Stimulated activated CD4-positive, alpha-beta T cell treated with anti-CD3 and anti-CD28 coated beads, Interleukin-1b, Interleukin-23, amount 100 ng/mL, for 1 hour (primary cell): ENCODE measurements at places on chromosomes 1 and 21.

- DNase-seq, result no peak
Observed at GRCh38 chr1:2356911-2357845, 34.2 kb downstream of the MORN1 start.

DNA sequence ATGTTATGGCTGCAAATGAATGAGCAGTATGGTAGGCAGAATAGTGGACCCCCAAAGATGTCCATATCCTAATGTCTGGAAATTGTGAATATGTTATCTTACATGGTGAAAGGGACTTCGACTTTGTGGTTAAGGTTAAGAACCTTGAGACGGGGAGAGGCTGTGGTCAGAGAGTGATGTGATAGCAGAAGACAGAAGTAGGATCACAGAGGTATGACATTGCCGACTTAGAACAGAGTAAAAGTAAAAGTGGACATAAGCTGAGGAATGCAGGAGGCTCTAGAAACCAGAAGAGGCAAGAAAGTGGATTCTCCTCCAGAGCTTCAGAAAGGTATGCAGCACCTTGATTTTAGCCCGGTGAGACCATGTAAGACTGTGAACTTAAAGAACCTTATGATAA is 74.6 kb downstream of the CTH start:
- no peak for DNase-seq

- DNase-seq, result no peak
Observed at GRCh38 chr1:24018611-24019580, 38.8 kb upstream of the SRSF10 start.

DNA sequence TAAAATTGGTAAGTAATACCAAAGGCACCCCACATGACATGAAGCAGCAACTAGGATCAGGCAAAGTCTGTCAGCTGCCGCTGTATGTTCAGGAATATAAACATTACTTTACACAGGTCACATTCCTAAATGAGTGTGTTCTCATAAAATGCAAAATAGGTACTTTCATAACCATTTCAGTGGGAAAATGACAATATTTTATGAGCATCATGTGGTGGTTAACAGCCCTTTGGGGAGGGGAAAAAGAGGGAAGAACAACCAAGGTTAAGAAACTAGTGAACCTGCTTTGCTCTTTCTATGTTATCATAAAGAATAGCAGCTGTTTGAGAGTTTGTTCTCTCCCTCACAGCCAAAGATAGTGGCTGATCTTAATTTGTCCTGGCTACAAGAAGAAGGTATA is 105.4 kb upstream of the LBR start:
- no peak for DNase-seq

GRCh38 chr1:240806200-240806745 is 194.3 kb upstream of the GREM2 start:
- no peak for DNase-seq

DNA sequence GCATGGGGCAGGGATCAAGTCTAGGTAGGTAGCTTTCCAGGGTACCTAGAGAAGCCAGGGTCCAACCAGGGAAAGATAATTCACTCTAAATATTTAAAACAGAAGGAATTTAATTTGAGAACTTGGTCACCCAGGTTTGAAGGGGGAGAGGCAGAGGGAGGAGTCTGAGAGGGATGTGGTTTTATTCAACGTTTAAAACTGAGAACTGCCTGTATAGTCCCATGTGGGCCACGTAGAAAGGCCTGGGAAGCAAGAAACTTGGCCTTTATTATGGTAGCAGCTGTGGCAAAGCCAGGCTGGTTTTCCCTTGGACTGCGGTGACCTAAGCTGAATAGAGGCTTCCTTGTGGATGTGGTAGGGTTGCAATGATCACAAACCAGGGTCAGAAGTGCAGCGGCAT is 42.0 kb upstream of the DUSP10 start:
- no peak for DNase-seq

- DNase-seq, result no peak
Observed at GRCh38 chr1:207335138-207335537, 13.7 kb downstream of the CD55 start.

DNA sequence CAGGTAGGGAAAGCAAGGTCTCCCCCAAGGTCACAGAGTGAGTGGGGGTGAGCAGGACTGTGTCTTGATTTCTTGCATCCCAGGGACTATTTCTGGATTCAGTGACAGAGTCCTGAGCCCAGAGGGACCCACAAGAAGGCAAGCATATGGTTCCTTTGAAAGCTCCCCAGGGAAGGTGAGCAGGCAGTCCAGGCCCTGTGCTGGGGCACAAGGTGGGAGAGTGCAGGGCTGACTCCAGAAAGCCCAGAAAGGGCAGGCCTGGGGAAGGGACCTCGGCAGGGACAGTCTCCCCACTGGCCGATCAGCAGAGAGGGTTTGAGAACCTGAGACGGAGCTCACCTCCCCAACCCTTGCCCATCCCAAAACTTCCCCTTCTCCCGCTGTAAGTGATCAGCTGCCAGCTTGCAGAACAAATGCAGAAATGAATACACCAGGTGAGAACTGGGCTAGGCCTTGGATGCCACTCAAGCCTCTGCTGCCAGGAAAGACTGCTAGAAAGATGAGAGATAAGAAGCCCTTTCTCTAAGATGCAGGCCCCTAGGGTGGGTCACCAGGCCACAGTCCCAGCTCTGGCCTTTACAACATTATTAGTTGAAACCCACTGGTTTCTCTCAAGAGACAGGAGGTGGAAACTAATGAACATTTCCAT is 121.0 kb downstream of the GLIS1 start:
- no peak for DNase-seq

GRCh38 chr1:157005965-157006364 is 39.6 kb downstream of the ARHGEF11 start:
- no peak for DNase-seq

DNA sequence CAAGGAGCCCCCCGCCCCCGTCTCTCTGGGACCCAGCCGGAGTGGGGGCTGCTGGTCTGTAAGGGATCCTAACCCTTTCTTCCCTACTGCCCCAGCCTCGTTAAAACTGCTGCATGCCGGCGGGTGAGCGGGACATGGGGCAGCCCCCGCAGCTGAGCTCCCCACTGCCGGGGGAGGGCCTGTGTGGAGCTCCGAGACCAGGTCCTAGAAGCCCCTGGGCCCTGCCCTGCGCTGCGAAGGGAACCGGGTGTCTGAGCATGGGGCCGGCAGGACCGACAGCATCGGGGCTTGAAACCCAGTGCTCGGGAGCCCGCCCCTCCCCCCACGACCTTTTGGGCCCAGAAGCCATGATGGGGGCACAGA is 9.2 kb upstream of the COL6A1 start:
- no peak for DNase-seq

- DNase-seq, result no peak
Observed at GRCh38 chr1:177092001-177092400, 72.5 kb downstream of the ASTN1 start.

DNA sequence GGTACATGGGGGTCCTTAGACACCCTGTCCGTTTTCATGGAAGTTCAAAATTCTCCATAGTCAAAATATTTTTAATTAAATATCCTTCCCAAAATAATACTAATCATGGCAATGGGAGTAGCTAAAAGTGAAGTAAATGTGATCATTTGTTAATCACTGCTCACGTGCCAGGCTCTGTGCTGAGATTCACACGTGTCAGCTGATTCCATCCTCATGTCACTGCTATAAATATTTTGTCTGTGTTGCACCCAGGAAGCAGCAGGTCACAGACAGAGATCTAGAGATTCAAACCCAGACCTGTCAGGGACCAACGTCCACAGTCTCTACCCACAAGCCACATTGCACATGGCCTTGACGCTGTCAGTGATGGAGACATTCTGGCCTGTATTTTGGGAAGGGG is 74.3 kb downstream of the KLHDC7A start:
- DNase-seq, result no peak

DNA sequence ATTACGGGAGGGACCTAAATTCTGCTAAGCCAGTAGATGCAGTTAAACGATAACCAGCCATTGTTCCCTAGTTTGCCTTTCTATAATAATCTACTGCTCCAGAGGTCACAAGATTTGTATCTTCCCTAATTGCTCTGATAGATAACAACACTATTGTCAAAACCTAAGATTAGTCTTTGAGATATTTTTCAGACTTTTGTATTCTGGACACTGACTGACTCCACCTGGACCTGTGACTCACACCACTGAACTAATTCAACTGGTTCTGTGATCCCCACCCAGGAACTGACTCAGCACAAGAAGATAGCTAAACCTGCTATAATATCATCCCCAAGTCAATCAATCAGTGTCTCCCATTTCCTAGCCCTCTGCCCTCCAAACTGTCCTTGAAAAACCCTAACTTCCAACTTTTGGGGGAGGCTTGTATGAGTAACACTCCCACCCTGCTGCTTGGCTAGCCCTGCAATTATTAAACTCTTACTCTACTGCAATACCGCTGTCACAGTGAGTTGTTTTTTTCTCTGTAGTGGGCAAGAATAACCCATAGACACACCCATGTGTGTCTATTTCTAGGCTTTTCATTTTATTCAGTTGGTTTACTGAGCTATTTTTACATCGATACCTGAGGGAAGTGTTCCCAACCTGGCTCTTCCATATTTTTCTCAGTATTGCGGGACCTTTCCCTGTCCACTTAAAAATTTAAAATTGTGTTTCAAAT is 11.2 kb downstream of the KIFAP3 start:
- DNase-seq, result no peak

DNA sequence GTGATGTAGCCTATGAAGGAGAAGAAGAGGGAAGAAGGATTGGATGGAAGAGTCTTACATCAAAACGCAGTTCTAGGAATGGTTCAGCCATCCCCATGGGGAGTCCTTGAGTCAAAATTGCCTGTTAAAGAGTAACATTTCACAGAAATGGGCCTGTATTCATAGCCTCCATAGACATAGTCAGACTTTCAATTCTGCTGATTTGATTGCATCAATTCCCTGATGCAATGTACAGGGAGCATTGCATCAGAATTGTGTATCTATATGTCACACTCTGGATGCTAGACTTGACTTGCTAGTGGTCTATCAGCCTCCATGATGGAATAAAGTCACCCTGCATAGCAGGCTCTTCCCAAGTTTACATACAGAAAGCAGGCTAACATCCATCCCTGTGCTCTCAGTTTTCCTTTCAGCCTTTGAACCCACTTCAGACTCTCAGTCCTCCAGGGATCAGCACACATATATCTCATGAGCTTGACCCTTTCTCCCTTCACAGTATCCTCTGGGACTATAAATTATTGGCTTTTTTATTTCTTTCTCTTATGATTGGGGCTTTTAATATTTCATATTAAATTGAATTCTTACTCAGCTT is 1111.7 kb upstream of the B3GALT2 start:
- DNase-seq, result no peak

DNA sequence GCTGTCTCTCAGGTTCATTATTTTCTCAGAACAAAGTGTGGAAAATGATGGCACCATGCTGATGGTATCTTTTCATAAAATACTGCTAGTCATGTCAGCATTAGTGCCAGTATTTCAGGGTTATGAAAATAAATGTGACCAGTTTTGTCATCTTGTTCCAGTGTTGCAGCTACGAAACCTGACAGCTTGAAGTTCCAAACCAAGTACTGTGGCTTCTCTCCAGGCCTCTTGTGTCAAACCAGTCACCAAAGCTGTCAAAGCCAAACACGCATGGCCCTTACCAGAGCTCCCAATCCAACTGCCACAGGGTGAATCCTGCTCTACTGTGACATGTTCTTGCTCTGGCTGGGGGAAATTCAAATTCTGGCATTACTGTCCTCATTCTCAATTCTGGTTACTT is 20.7 kb upstream of the EXO1 start:
- no peak for DNase-seq

GRCh38 chr1:228289239-228289849 is 81.5 kb downstream of the OBSCN start:
- DNase-seq, result no peak

GRCh38 chr1:230851291-230851691 is 17.0 kb downstream of the C1orf198 start:
- no peak for DNase-seq

DNA sequence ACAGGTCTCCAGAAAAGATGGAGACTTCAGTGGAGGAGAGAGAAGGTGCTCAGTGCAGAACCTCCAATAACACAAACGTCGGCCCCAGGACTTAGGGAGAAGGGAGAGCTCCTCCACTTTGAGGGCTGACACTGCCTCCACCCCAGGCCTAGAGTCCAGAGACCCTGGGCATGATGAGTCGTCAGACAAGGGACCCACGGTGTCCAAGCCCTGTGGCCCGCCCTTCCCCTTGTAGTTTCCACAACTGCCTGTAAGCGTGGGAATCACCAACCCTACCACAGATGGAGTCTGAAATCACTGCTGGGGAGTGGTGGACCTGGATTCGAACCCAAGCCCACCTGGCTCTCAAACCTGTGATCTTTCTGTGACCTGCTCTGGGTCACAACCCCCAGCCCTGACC is 281.1 kb downstream of the NPHP4 start:
- DNase-seq, result no peak

DNA sequence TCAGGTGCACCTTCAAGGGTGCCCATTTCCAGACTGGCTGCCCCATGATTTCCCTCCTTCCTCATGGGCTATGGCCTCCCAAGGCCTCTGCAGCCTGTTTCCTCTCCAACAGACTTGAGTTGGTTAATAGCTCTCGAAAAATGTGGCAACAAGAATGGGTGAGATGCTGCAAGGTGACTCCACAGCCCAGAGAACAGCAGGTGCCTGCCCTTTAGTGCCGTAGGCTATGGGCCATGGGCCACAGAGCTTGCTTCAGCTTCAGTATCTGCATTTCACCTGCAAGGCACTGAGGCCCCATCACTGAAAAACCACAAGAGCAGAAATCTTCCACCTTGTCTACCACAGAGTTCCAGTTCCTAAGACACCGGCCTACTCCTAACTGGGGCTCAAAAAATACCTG is 122.0 kb downstream of the ETS2 start:
- DNase-seq, result no peak

DNA sequence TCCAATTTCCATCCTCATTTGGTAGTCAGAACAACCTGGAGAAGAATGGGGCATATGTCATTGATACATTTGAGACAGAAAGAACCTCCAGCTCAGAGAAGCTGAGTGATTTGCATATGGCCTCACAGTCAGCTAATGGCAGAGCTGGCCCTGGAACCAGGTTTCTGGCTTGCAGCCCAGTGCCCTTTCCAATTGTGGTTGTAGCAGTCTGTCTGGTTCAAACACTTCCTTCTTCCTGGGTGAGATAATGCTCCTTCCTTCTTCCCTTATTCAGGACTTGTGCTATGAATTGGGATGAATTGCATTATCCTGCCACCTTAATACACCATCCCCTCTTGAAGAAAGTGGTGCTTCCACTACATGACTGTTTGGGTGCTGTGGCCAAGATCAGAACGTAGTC is 24.2 kb downstream of the SLC5A9 start:
- DNase-seq, result no peak

- no peak for DNase-seq
Observed at GRCh38 chr1:53416269-53416813, 42.9 kb upstream of the DMRTB1 start.

DNA sequence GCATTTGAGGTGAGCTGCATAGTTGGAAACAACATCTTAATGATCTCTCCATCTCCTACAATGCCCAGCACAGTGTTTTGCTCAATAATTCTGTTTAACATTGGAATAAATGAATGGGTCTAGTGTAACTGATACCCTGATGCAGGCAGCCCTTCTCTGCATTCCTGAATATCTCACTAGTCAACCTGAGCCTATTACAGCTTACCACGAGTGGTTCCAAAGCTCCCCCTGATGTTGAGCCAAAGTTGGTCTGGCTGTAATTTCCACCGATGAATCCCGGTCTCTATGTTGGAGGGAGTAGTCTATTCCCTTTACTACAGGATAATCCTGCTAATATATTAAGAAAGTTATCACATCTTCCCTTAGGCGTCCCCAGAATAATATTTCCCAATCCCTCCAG is 63.8 kb downstream of the ZBTB18 start:
- no peak for DNase-seq

GRCh38 chr1:175167861-175168260 is 24.7 kb downstream of the KIAA0040 start:
- no peak for DNase-seq
